Inflammatory macrophage (primary cell): ENCODE measurements at places on chromosomes 4 and X.
A peak's percentile ranks its signal among the peaks of the same experiment; 100 is the strongest.

DNA sequence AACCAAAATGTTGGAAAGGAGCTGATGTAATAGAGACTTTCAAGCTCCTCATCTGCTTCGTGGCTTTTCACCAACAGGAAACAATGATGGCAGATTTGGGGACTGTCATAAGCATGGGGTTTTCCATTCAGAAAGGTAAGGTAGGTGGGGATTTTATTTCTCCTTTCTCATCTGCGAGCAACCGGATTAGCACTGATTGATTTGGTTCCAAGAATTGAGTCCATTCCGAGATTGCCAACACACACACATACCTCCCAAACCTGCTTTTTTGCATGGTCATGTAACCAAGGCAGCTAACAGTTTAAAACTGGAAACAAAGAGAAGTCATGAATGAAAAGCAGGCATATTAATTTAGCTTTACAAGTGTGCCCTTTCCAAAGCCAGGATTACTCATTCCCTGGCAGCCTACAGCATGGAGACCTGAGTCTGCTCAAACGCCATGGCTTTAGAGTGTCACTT, 63.0 kb upstream of the LNX1 start:
- DNase-seq, result no peak

DNA sequence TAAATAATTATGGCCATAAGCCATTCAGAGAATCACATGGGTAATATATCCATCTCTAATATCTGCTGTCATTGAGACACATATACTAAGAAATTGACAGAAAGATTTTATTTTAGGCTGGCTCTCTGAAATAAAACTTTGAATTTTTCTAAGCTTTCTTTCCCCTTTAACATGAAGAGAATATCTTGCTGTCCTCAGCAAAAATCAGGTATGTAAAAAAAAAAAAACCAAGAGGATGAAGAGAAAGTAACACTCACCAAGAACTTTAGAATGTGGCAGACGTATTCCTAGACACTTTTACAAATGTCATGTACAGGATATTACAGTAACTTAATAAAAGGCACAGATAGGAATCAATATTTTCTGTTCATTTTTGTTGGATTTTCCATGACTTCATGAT, 65.8 kb downstream of the EPHA5 start:
- no peak for DNase-seq

- no peak for DNase-seq
Observed at GRCh38 chr4:3252831-3253641, 4.1 kb downstream of the MSANTD1 start.

DNA sequence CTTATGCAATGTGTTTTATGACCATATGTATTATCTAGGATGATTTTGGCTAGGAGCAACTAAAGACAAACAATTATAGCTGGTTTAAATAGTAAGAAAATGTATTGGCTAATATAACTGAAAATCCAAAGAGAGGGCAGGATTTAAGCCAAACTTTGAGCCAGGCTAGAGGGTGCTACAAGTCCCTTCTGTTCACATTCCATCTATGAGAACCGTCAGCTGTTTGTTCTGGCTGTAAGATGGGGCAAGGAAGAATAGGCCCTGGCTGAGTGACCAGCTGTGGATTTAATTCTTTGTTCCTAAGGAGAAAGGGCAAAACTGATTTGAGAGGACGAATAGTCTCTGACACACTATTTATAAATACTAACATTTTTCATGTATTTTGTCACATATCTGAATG, 79.2 kb upstream of the UGT8 start:
- DNase-seq, result no peak

DNA sequence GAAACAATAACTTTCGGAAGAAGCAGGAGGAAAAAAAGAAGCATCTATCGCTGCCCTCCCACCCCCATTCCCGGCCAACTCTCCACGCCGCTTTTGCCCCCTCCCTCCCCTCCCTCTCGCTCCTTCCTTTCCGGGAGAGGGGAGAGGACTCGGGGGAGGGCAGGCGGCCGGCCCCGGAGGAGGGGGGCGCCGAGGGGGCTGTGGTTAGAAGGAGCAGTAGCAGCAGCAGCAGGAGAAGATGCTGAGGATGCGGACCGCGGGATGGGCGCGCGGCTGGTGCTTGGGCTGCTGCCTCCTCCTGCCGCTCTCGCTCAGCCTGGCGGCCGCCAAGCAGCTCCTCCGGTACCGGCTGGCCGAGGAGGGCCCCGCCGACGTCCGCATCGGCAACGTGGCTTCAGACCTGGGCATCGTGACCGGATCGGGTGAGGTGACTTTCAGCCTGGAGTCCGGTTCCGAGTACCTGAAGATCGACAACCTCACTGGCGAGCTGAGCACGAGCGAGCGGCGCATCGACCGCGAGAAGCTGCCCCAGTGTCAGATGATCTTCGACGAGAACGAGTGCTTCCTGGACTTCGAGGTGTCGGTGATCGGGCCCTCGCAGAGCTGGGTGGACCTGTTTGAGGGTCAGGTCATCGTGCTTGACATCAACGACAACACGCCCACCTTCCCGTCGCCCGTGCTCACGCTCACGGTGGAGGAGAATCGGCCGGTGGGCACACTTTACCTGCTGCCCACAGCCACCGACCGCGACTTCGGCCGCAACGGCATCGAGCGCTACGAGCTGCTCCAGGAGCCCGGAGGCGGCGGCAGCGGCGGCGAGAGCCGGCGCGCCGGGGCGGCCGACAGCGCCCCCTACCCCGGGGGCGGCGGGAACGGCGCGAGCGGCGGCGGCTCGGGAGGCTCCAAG, 1.3 kb downstream of the PCDH7 start:
- no peak for DNase-seq

DNA sequence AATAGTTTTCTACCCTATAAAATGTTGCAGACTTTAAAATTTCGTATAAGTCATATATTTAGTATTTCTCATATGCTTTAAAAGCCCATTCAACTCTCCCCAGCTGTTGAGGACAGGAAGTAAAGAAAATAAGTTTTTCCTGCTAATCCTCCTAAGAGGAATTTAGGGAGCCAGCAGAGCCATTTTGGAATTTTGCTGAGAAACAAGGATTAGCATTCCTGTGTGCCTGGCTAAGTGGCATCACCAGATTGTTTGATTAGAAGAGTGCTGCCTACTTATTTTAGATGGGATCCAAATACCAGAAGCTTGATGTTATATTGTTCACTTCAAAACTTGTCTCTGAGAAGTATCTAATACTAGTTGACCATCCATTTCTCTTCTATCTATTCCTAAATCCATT, 131.2 kb upstream of the HHIP start:
- DNase-seq, result no peak

DNA sequence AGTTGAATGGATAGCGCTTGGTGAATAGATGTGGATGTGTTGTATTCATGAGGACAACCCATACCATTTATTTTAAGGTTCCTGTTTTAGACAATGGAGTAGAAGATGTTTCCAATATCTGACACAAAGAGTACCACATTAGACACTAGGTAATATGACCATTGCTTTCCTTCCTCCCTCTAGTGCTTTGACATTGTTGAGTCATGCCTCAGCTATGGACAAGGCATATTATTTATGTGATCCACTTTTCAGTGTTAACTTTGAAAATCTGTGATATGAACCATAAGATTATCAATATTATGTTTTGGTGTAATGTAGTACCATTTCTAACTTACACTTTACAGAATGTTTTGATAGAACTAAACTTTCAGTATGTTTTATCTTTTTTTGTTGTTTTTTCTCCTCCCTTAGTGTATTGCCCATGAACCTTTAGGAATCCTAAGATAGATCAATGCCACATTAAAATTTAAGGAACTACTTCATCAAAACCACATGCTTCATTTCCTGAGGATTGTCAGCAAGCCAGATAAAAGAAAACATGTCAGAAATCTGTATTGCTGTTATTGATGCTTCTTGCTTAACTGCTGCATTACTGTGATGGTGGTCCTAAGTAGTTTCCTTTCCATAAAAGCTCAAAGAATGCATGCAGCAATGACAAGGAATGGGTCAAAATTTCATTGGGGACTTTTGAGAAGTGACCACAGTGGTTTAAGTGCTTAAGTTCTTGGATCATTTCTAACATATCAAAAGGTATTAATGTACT, 105.0 kb downstream of the PCDH7 start:
- no peak for DNase-seq

GRCh38 chr4:141957416-141957815, 321.0 kb downstream of the IL15 start:
- DNase-seq, result no peak

DNA sequence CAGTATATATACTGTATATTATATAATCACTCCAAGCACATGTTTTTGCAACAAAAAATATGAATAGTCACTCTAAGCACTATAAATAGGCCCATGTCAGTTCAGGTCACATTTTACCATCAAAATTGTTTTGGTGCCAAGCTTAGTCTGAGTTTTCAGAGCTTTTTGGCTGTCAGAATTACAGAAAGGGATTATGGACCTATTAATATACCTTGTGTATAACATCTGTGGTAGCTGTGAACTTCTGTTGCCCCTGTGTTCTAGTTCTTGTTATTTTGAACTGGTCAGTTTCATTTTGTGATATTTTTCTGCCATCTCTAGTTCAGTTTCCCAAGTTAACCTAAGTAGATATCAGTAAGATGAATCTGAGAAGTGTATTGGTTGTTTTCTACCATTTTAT, 22.9 kb downstream of the EXOC1 start:
- no peak for DNase-seq

GRCh38 chr4:38132107-38132673, 172.0 kb downstream of the PTTG2 start:
- peak; percentile 85 for DNase-seq

DNA sequence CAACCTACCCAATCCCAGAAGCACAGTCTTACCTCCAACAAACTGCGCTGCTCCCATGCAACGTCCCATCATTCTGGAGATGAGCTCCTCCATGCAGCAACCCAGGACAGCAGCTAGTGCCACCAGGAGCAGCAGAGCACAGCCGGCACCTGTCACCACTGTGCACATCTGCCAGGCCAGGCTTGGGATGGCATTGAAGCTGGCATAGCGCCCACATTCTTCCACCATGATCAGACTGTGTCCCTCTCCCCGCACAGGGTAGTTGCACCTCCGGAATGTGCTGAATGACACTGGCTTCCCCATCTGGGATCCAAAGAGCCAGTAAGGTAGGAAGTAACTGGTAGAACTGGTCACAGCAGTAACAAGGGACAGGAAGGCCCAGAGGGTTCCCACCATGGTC, 8.8 kb downstream of the LHFPL1 start:
- DNase-seq, result no peak

GRCh38 chrX:40290517-40290916, 192.8 kb upstream of the BCOR start:
- DNase-seq, result no peak

DNA sequence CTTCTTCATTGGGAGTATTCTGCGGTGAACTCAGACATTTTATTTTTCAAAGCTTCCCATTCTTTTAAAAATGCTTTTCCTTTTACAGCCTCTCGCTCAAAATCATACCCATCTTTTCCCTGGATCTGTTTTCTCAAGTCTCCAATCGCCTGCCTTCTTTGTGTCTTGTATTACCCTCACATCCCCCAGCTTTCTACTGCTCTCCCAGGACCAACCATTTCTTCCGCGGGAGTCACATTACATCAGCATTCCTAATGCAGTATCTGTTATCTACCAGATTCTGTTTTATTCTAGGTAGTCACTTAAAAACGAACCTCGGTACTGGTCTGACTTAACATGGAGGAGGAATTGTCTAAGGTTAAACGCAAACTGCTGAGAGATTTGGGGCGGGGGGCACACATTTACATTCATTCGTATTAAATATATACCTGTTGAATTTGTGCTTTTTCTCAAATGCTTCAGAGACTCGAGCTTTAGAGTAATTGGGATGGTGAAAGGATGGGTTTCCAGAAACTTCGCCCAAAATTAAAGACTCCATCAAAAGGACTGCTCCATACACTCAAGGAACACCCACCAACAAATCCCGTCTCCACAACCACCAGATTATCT, 493 bp upstream of the UCHL1 start:
- no peak for DNase-seq
